ENCODE measurements at places on chromosomes 1 and 21.

GRCh38 chr1:16082283-16083038 is 9.0 kb upstream of the FAM131C start:
- peak; percentile 84 for DNase-seq

DNA sequence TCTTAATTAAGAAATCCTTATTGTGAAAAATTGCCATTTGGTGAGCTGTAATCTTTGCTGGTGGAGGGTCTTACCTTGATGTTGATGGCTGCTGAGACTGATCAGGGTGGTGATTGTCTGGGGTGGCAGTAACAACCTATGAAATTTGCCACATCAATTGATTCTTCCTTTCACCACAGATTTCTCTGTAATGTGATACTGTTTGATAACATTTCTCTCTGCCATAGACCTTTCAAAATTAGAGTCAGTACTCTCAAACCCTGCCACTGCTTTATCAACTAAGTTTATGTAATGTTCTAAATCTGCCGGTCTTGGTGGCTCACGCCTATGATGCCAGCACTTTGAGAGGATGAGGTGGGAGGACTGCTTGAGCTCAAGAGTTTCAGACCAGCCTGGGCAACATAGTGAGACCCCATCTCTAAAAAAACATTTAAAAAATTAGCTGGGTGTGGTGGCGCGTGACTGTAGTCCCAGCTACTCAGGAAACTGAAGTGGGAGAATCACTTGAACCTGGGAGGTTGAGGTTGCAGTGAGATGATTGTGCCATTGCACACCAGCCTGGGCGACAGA is 5.0 kb downstream of the KPNA6 start:
- peak; percentile 18 for DNase-seq

- DNase-seq: no peak
Measured at GRCh38 chr21:40618191-40618973, 228.6 kb downstream of the DSCAM start.

GRCh38 chr1:206953626-206954025 is 7.4 kb upstream of the PIGR start:
- DNase-seq: no peak

GRCh38 chr1:20974951-20975350 is 187.8 kb upstream of the HP1BP3 start:
- no peak for DNase-seq

- no peak for DNase-seq
Measured at GRCh38 chr21:33283203-33283602, 17.0 kb downstream of the IL10RB start.

- no peak for DNase-seq
Measured at GRCh38 chr1:222046684-222047263, 304.9 kb upstream of the DUSP10 start.

DNA sequence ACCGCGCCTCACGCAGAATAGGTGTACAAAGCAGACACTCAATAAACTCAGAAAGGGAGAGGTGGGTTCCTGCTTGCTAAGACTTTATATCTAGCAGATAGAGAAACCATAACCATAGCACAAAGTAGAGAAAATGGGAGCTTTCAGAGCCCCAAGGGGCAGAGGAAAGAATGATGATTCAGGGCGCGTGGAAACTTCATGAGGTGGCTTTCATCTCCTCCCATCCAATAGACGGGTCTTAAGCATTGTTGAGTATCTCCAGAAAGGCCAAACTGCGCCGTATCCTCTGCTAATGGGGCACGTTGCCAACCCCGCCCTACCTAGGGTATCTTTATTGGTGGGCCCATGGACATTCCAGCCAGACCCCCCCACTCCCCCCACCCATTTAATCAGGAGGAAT is 778 bp upstream of the MIXL1 start:
- DNase-seq: peak; percentile 46

DNA sequence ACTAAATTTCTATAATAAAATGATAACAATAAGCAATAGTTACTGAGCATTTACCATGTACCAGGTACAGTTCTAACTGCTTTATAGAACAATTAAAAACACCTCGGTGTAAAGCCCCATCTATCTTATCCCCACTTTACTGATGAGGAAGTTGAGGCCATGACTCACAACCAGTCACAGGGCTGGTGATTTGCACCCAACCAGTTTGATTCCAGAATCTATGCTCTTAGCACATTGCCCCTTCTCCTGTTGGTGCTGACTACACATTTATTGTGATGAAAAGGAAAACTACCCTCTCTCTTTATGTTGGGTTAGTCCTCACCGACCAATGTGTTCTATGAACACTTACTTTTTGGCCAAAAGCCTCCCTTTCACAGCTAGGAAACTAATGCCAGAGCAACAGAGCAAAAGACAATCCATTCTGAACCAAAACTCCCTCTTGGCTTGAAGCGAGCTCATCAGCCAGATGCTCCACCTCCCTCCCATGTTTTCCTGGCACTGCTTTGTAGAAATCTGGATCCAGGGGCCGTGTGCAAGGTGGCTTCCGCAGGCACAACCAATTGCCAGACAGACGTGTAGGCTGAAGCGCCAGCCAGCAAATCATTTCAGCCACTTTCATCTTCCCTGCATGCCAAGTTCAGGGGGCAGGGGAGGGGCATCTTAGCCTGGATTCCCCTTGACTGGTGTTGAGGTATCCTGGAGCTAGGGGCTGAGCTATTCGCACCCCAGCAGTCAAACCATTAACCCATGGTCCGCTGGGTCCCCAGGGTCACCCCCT is 32.0 kb upstream of the SLC30A1 start:
- no peak for DNase-seq

DNA sequence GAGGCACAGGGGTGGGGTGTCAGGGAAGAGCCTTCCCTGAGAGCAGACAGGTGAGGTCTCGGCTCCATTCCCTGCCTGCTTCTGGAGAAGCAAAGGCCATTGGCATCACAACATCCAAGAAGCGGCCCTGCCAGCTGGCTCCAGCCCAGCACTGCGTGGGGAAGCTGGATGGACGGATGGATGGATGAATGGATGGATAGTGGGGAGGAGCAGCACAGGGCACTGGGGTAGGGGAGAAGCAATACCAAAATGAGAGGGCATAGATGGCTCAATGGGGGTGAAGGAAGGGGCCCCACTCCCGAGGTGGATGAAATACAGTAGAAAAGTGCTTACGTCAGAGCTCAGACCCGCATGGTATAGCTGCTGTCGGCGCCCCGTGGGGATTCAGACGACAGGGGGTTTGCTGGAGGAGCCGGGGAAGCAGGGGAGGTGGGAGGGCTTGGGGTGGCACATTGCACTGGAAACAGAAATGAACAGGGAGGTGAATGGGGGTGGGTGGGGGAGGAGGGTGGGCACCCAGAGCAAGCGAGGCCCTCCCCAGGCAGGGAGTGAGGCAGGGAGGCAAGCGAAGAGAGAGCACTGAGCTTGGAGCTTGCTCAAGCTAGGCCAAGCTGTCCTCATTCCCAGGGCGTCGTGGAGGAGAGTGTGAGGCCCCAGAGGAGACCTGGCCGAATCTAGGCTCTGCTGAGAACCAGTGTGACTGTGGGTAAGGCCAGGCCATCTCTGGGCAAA is 9.5 kb upstream of the GOLT1A start:
- no peak for DNase-seq

DNA sequence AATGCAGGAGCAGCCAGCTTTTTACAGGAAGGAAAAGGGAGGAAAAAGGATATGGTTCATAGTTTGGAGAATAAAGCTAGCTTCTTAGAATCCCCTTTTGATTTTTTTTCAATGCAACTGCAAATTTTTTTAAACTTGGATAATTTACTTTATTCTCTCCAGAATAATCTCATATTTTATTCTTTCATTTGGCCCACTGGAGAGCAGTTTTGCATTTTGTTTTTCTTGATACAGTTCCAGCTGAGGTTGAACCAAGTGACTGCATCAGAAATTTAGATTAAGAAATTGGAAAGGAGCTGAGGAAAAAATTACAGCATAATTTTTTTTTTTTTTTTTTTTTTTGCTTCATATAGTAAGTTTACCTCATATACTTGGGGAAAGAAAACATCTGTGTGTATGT is 22.8 kb downstream of the GABPA start:
- no peak for DNase-seq

- peak; percentile 21 for DNase-seq
Measured at GRCh38 chr1:158819461-158820443, 11.4 kb upstream of the MNDA start.

- peak; percentile 87 for DNase-seq
Measured at GRCh38 chr1:160625725-160626498, 20.9 kb downstream of the SLAMF1 start.

DNA sequence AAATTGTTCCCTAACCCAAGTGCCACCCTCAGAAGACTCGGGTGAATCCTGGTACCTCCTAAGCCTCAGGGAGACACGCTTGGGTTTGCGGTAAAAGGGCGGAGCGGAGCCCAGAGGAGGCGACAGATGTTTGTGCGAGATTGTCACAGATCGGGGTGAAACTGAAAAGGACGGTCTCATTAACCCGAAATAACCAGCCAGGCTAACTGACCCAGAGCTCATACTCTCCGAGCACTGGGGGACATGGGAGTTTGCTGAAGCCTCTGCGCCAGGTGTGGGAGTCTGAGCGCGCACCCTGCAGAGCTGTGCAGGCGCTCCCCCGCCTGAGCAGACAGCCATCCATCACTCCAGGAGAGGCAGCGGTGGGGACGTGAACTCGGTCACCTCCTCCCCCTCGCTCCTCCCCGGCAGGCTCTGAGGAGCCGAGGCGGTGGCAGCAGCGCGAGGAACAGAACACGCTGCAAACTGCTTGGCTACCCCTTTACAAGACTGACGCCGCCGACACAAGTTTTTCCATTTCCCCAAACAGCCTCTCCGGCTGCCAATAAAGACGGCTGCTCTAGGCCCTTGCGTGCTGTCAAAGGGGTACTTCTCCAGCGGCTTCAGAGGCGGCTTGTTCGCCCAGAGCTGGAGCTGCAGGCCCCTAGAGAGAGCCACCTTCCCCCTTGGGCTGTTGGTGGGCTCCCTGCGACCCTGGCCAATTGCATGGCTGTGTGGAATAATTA is 43.5 kb downstream of the RRAGC start:
- peak; percentile 56 for DNase-seq

GRCh38 chr1:220045356-220046051 is 801 bp downstream of the EPRS1 start:
- DNase-seq: peak; percentile 23

All from activated CD4-positive, alpha-beta T cell treated with anti-CD3 and anti-CD28 coated beads for 36 hours (primary cell).